Neural progenitor cell (in vitro differentiated cells): ENCODE measurements at places on chromosomes 16 and 17. TPM values are rescaled to one million over a fixed set of nuclear protein-coding genes. Genes with fewer than 3 reads are reported as not detected.

PNMT gene
- total RNA-seq: 0.28 TPM in 1 of 2 replicates, not detected in the other

SGSM2 gene
- 39.0 and 70.7 TPM in 2 replicates for total RNA-seq

GLYR1 gene
- 53.0 and 57.0 TPM in 2 replicates for total RNA-seq

ZNF205 gene
- total RNA-seq: 5.4 and 19.6 TPM in 2 replicates

IQCK gene
- 22.1 and 25.3 TPM in 2 replicates for total RNA-seq

BCAR1 gene
- 10.9 and 29.1 TPM in 2 replicates for total RNA-seq

SRCIN1 gene
- total RNA-seq: 3.8 and 15.6 TPM in 2 replicates

LGALS9B gene
- not detected in 2 replicates for total RNA-seq

TBC1D3D gene
- total RNA-seq: 0.06 TPM in 1 of 2 replicates, not detected in the other

NEUROD2 gene
- total RNA-seq: not detected in 2 replicates

- H3K4me3 ChIP-seq: peak overlapping the region; percentile 66
- no peaks in the 10 kb centered on the region for H3K36me3 ChIP-seq
- no peak overlapping the region for H3K27ac ChIP-seq
- peaks cover 4% of the 10 kb centered on the region for H3K27me3 ChIP-seq
- peaks cover 6% of the 10 kb centered on the region for H3K4me1 ChIP-seq
- DNase-seq: peak; percentile 25
Measured at GRCh38 chr17:8294814-8295316, 335 bp downstream of the SLC25A35 start.

DNA sequence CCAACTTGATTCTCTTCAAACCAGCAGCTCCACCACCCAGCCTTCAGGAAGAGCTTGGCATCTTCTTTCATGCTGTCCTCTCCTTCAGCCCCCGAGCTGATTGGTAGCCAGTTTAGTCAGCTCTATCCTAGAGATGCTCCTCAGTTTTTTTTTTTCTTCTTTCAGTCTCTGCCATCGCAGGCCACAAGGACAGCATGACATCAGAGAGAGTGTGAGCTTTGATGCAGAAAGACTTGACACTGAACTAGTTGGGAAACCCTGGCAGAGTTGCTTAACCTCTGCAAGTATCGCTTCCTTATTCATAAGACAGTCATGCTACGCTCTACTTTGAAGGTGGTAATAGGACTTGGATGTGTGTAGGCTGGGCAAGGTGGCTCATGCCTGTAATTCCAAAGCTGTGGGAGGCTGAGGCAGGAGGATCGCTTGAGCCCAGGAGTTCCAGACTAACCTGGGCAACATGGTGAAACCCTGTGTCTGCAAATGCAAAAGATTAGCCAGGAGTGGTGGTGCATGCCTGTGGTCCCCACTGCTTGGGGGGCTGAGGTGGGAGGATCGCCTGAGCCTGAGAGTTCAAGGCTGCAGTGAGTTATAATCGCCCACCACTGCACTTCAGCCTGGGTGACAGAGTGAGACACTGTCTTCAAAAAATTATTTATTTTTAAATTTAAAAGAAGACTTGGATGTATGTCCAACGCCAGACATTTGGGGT, 2.6 kb downstream of the CD300LB start:
- H3K27me3 ChIP-seq: peaks cover 11% of the 10 kb centered on the region
- H3K4me3 ChIP-seq: no peak overlapping the region
- no peaks in the 10 kb centered on the region for H3K36me3 ChIP-seq
- no peak for DNase-seq
- H3K4me1 ChIP-seq: no peaks in the 10 kb centered on the region
- no peak overlapping the region for H3K27ac ChIP-seq

DNA sequence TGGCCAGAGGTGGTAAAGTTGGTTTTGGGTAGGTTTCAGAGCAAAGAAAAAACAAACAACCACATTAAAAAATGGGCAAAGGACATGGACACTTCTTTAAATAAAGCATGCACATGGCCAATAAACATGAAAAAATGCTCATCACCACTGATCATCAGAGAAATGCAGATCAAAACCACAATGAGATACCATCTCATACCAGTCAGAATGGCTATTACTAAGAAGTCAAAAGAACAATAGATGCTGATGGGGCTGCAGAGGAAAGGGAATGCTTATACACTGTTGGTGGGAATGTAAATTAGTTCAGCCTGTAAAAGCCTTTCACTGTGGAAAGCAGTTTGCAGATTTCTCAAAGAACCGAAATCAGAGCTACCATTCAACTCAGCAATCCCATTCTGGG, 598.4 kb upstream of the SOX9 start:
- no peak overlapping the region for H3K27ac ChIP-seq
- peak; percentile 15 for DNase-seq
- no peak overlapping the region for H3K4me3 ChIP-seq
- no peaks in the 10 kb centered on the region for H3K36me3 ChIP-seq
- no peaks in the 10 kb centered on the region for H3K27me3 ChIP-seq

- DNase-seq: peak; percentile 52
- H3K4me1 ChIP-seq: peaks cover 28% of the 10 kb centered on the region
- H3K27ac ChIP-seq: no peak within 1 kb of the TSS
- peaks cover 68% of the 10 kb centered on the region for H3K27me3 ChIP-seq
Measured at GRCh38 chr17:39626171-39627046, at the start of gene PPP1R1B. Gene PPP1R1B, plus strand, starts transcription at chr17:39626952. Its CDS starts 441 bp downstream, at chr17:39627393.

DNA sequence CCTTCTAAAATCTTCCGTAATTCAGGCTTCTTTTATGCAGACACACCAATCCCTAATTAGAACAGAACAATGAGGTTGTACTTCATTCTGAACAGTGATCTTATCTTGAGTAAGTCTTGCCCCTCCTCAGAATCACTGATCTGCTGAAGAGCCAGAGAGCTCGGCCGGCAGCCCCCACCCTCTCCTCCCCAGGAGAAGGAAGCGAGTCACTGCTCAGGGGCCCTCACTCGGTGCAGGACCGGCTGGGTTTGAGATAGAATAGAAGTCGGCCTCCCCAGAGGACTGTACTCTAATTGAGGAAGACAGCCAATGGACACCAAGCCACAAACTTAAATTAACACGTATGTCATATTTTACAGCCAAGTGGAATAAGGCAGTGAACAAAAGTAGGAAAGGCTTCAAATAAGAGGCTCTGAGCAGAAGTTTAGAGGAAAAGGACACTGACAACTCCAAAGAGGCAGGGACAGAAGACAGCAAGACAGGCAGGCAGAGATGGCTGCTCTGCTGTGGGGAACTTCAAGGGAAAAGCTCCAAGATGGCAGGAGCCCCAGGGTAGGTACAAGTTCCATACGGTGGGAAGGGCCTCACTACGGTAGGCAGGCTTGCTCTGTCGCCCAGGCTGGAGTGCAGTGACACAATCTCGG, 18.6 kb downstream of the CREBBP start:
- peak overlapping the region; percentile 53 for H3K27ac ChIP-seq
- no peaks in the 10 kb centered on the region for H3K27me3 ChIP-seq
- H3K4me1 ChIP-seq: peaks cover 52% of the 10 kb centered on the region
- peak; percentile 51 for DNase-seq

DNA sequence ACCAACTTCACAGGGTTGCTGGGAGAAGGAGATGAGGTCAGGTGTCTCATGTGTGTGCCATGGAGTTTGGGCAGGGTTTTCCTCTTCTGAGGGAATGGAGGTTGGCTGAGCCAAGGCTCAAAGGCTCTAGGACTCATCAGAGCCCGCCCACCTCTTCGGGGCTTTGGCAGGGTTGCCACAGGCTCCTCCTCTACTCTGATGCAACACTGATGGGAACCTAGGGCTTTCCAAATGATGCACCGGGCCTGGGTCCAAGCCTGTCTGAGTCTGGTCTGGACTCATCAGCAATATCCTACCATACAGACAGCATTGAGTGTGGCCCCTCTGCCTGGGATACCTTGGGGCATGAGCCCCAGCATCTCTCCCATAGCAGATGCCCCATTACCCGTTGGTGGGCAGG, 59.5 kb upstream of the LHX1 start:
- H3K27me3 ChIP-seq: no peaks in the 10 kb centered on the region
- no peak overlapping the region for H3K4me3 ChIP-seq
- no peaks in the 10 kb centered on the region for H3K4me1 ChIP-seq
- no peaks in the 10 kb centered on the region for H3K36me3 ChIP-seq
- DNase-seq: no peak

DNA sequence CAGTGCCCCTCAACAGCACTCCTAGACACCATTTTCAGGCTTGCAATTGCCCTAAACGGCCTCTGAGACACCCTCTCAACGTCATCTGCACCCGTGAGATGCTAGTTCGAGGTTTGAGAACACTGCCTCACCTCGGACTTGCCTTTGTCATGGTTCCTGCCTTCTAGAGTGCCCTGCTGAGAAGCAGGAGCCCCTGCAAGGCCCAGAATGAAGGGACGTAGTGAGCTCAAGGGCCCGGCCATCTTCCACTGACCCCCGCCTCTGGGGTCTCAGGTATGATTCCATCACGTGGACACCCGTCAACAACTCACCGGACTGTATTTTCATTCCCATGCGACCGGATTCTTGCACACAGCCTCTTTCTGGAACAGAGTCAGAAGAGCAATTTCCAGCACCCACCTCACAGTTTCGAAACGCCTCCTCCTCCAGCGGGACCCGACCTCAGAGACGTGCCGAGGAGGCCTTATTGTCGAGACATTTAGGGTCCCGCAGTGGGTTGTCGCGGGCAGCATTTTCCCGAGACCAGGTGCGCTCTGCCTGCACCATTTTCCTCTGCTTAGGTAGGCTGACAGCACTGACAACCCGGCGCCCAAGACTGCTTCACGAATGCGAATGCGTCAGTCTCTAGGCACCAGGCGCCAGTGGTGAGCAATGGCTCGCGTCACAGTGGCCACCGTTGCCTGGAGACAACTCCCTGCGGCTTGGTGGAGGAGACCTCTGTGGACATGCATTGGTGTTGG, 999.9 kb downstream of the KCNJ18 start:
- H3K4me3 ChIP-seq: no peak overlapping the region
- no peaks in the 10 kb centered on the region for H3K4me1 ChIP-seq
- H3K27ac ChIP-seq: no peak overlapping the region
- no peaks in the 10 kb centered on the region for H3K27me3 ChIP-seq

DNA sequence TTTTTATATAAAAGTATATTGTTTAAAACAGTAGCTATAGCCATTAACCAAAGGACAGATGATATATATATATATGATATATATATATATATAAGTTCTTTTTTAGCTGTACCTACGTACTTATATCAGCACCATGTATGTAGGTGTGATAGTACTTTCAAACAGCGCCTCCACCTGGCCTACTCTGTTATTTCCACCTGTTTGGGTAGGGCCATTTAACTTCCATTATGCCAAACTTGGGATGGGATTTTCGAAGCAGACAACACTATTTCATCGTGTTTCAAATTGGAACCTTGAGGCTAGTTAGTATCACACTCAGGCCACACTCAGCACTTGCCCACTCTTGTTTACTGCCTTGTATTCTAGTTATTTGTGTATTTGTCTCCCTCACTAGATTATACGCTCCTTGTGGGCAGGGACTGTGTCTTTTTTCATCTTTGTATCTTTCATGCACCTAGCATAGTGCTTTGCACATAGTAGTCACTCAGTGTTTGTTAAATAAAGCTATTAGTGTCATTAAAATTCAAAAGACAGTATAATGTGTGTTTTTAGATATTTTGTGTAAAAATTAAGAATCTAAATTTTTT, 11.8 kb upstream of the CLTC start:
- peaks cover 13% of the 10 kb centered on the region for H3K36me3 ChIP-seq
- H3K27ac ChIP-seq: no peak overlapping the region
- H3K27me3 ChIP-seq: no peaks in the 10 kb centered on the region
- DNase-seq: peak; percentile 14

- no peaks in the 10 kb centered on the region for H3K36me3 ChIP-seq
- peak overlapping the region; percentile 7 for H3K27ac ChIP-seq
- H3K4me1 ChIP-seq: peaks cover 15% of the 10 kb centered on the region
- no peak overlapping the region for H3K4me3 ChIP-seq
- no peaks in the 10 kb centered on the region for H3K27me3 ChIP-seq
- no peak for DNase-seq
Measured at GRCh38 chr16:50202926-50203624, 50.0 kb downstream of the TENT4B start.

DNA sequence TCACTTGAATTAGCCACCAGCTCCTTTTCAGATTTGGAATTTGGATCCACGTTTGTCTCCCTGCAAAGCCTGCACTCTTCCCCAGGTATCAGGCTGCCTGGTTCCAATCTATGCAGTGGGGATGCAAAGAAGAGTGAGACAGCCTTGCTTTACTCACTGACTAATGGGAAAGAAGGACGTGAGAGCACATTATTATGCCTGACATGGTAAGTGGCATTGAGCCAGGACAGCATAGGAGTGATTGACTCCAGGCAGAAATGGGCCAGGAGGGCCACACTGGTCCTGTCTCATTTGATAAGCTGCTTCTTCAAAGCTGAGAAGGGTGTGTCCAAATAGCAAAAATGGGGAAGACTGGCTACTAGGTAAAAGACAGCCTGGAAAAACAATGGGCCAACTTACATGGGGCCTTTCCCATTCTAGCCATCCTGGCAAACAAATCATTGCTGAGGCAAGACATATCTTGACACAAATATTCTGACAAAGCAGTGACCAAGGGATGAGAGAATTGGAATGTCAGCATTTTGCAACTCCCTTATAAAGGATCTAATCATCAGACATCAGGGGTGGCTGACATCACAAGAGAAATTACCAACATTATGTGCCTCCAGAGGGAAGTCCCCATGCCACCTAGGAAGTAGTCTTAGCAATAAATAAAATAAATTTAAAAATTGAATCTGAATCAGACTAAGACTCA, 38.6 kb downstream of the CDH11 start:
- no peak for DNase-seq
- H3K36me3 ChIP-seq: no peaks in the 10 kb centered on the region
- H3K4me3 ChIP-seq: no peak overlapping the region
- H3K4me1 ChIP-seq: no peaks in the 10 kb centered on the region
- no peaks in the 10 kb centered on the region for H3K27me3 ChIP-seq
- H3K27ac ChIP-seq: no peak overlapping the region

DNA sequence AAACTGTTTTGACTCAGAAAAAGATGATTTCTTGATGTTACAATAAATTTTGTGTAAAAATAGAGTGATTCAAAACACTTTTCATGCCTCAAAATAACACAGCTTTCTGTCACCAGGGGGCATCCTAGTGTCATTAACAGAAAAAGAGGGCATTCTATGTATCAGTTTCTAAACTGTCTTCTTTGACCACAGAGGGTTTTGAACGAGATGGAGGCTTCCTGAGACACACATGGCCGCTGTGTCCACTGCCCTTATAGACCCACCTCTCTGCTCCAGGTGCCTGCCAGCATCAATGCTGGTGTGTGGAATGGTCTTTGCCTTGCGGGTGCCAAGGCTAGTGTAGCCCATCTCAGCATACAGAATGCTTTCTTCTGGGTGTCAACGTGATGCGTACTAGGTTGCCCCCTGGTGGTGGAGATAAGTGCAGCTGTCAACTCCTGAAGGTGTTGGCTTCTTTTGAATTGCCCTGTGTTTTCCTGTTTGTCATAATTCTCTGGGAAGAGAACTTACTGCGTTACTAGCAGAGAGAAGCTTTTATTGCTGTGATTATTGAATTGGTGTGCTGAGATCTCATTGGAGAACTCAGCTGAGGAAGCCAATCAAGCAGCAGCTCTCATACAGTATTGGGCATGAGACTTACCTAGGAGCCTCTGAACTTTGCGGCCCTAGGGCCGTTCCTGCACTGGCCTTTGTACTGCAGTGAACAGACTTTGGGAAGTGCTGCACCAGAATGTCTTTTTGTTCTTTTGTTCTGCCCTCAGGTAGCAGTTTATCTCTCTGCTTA, 38.6 kb downstream of the USP10 start:
- H3K4me1 ChIP-seq: peaks cover 24% of the 10 kb centered on the region
- no peaks in the 10 kb centered on the region for H3K27me3 ChIP-seq
- DNase-seq: peak; percentile 87
